ENCODE measurements at places on chromosomes 5 and 9.

- no peak for DNase-seq
These were observed 105.1 kb downstream of the SERINC5 start for GRCh38 chr5:80150731-80151130.

DNA sequence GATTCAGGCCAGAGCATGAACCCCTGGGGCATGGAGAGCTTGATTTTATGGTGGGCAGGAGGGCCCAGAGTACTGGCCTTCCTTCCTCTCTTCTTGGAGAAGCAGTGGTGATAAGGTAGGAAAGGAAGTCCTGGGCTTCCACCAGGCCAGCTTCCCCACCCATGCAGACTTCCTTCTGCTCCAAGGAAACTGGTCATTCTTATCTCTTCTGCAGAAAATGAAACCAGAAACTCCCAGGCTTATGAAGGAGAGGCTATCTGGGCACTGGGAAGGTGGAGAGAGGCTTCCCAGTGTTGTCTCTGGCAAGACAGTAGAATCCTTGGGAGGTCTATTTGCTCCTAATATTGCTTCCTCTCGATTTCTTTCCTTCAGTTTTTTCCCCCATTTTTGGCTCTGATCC lies 110.5 kb upstream of the EQTN start:
- DNase-seq: no peak

GRCh38 chr5:6302684-6303083 lies 75.7 kb downstream of the MED10 start:
- no peak for DNase-seq

DNA sequence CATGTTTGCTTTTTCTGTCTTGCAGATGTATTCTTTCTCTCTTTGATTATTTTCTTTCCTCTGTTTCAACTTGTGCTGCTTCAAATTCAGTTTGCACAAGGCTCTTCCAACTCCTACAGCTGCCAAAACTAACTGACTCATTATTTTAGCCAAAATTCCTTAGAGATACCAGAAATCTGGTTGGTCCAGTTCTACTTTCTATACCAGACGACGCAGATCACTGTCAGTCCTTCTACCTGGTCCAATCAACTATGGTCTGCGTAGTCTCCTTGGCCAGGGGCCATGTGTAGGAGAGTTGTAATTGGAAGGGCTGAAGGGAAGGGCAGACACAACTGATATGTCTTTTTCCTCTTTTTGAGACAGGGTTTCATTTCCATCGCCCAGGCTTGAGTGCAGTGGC lies 51.9 kb upstream of the JAK2 start:
- DNase-seq: no peak

DNA sequence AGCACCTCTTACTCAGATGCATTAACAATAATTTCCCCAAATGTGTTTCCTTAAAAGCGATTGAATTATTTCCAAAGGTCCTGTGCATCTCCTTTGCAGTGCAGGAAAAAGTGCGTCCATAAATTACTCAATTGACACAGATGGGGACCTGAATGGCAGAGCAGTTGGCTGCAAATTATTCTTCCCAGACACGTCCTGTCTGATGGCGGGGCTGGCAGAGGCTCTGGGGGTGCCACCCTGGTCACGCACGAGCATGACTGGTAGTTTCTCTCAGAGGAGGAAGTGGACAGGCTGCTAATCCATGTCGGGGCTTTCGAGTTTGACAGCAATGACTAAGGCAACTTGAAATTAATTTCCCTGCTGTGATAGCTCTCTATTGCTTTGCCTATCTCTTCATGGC lies 264.8 kb upstream of the BRINP1 start:
- DNase-seq: peak; percentile 1

GRCh38 chr9:14025741-14026140 lies 288.2 kb downstream of the NFIB start:
- DNase-seq: no peak

Data from retina (tissue), 1 donor.